Frontal cortex (tissue), 4 donors: ENCODE measurements at places on chromosomes 2 and 18.

- no peak for DNase-seq
These were observed 1230.2 kb upstream of the ZEB2 start for GRCh38 chr2:145750144-145750543.

DNA sequence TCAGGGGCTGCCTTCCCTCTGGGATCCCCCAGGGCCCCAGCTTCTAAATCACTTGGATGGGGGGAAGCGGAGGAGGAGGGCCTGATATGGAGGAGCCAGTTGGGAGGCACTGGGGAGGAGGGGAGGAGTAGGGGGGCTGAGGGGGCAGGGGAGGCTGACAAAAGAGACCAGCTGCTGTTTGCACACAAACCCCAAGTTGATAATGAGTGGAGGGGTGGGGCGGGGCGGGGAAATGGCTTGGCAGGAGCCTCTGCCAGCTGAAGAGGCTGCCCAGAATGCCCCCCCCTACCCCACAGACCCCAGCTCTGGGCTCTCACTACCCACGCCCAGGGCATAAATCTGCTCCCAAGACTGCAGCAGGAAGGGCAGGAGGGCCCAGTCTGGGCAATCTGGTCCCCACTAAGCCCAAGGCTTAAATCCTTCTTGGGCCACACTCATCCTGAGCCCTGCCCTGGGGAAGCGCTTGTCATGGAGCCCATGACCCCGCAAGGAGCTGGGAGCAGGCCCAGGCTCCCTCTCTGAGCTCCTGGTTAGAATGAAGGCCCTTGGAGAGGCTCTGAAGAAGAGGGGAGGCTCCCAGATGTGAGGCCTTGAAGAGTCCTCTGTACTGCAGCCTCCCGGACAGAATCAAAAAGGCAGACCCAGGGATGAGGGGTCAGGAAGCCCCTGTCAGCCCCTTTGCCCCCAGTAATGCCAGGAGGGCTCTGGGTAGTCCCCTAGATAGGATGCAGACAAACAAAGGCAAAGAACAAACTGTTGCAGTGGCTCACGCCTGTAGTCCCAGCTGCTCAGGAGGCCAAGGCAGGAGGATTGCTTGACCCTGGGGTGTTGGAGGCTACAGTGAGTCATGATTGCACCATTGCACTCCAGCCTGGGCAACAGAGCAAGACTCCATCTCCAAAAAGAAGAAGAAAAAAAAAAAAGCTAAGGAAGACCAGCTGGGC, 24.8 kb upstream of the PTMA start:
- peak; percentile 71 for DNase-seq

GRCh38 chr2:64655873-64656272, 2.2 kb upstream of the SERTAD2 start:
- no peak for DNase-seq

DNA sequence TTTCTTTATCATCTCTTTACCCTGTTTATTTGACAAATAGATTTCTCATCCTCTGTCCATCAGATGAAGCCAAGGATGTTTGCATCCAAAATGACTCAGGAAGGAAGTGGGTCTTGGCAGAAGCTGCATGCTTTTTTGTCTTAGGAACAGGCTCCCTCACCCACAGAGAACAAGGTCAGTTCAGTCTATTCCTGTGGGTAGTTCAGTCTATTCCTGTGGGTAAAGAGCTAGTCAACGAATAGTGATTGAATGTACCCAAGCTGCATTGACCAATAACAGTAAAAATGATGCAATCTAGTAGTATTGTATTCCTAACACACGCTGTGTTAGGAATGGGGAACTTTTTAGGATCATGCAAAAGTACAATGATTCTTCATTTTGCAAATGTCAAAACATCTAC, 290.8 kb upstream of the TANK start:
- peak; percentile 9 for DNase-seq

DNA sequence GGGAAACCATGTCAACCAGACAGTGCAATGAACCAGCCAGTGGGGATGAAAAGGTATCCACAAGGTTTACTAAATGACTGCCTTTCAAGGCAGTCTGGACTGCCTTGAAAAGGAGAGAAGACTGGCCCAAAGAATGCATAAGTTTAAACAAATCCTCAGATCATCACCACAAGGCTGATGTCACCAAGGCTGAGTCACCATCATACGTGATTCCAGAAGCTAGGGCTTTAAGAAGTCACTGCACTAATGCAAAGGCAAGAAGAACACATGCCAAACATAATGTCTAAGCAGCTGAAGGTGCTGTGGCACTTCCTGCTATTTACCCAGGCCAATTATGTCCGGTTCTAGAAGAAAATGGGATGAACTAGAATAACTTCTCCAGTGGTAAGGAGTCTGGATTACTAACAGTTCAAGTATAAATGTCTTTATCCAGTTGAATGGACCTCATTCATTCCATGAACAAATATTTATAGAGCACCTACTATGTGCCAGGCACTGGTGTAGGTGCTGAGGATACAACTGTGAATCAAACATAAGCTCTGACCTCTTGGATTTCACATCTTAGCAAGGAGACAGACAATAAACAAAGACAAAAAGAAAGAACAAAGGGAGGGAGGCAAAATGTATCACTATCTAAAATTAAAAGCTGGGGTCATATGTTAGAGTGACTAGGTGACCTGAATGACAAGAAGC, 37.6 kb upstream of the ONECUT2 start:
- DNase-seq: no peak

DNA sequence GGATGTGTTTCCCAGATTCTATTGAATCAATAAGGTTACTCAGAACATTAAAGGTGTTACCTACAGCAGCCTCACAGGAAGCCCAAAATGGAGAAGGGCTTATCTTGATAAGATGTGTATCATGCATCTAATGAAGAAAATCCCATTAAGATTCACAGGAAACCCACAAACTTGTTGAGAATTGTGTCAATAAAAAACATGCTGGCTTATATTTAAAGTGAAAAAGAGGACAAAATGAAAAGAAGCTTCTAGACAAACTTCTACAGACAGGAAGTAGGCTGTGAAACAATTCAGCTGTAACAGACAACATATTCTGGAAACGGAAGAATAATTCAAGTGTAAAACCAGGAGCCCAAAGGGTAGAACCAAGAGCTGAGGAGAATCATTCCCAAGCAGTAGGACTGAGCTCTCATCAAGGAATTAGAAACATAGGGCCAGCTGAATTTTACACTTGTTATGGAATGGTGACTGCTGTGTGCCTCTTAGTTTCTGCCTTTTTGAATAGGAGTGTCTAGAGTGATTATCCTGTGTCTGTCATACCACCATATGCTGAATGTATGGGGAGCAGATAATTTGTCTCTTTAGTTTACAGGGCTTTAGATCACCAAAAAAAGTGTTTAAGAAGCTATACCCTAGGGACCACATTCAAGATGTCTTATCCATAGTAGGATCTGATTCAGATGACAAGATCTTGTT, 9.6 kb downstream of the IMMT start:
- no peak for DNase-seq
